ENCODE measurements at places on chromosomes 7 and 10. TPM values are rescaled to one million over a fixed set of nuclear protein-coding genes. Genes with fewer than 3 reads are reported as not detected.

DNA sequence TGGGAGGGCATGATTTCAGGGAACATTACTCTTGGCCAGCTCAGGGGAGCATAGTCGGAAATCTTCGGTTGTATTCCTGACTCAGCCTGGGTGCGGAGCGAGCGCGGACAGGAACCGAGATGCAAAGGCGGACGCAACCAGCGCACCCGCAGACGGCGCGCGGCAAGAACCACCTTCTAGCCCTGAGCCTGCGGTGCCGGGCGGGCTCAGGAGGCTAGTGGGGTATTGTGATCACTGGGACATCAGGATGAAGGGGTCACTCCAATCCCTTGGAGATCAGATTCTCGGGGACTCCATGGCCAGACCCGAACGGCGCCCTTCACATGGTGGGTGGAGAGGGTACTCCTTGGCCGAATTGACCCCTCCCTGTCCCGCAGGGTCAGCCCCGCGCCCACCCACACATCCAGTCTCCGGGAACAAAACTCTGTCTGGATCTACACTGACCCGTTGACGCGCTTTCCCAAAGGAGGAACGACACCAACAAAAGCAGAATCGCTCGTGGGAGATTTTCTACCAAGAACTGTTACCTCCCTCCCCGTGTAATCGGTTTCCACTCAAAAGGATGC is 730.5 kb downstream of the ZWINT start:
- no peak for DNase-seq

DNA sequence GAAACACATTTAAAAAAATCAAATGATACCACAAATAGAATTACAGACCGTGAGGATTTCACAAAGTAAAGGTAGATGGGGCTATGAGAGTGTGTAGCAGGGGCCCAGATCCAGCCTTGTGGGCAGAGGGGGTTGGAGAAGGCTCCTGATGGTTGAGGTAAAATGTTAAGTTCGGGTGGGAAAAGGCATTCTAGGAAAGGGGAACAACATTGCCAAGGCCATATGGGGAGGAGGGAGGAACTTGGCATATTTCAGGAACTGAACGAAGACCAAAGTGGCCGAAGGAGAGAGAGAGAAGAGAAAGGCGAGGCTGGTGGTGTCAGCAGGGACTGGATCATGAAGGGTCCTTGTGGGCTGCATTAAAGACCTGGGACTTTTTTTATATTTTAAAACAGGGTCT is 98.9 kb downstream of the CARD11 start:
- no peak for DNase-seq

GRCh38 chr7:73827567-73828106 is 3.2 kb upstream of the CLDN4 start:
- DNase-seq = peak; percentile 91

The GTF2IRD1 gene
- 12.7 TPM for total RNA-seq

DNA sequence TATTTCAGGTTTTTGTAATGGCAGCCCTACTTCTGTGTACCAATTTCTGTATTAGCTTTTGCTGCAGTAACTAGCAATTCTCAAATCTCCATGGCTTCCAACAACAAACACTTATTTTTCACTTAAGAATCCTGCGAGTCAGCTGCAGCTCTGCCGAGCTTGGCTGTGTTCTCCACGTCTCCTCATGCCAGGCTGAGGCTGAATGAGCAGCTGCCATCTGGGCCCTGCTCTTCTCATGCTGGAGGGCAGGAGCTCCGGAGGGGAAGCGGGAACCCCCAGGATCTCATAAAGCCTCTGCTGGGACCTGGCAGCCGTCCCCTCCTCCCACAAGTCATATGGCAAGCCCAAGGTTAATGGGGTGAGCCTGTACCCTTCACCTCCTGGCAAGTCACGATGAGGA is 591.1 kb downstream of the SDK1 start:
- no peak for DNase-seq

- DNase-seq = no peak
These were observed 21.5 kb upstream of the ZNF800 start for GRCh38 chr7:127413962-127414361.

DNA sequence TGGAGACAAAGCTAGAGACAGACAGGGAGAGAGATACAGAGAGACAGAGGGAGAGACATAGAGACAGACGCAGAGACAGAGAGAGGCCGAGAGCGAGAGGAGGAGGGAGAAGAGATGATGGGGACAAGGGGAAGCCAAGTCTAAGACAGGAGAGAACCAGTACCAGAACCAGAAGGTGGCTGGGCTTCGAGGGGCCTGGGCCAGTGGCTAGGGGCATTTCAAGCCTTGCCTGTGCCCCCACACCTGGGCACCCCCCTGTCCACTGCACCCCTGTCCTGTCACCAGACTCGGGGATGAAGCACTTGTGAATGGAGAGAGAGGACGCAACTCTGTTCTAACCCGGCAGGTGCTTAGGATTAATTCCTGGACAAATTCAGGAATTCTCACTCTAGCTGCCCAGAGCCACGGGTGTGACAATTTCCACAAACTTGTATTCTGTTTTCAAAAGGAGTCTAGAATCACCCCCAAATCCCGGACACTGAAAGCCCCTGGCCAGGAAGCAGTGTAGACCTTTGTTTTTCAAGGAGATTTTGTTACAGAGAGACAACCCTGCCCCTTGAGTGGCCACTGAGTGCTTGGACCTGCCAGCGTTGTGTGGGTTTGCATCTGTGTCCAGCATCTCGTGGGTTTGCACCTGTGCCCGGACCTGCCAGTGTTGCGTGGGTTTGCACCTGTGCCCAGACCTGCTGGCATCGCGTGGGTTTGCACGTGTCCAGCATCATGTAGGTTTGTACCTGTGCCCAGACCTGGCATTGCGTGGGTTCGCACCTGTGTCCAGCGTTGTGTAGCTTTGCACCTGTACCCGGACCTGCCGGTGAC is 157.3 kb downstream of the WDR37 start:
- no peak for DNase-seq

DNA sequence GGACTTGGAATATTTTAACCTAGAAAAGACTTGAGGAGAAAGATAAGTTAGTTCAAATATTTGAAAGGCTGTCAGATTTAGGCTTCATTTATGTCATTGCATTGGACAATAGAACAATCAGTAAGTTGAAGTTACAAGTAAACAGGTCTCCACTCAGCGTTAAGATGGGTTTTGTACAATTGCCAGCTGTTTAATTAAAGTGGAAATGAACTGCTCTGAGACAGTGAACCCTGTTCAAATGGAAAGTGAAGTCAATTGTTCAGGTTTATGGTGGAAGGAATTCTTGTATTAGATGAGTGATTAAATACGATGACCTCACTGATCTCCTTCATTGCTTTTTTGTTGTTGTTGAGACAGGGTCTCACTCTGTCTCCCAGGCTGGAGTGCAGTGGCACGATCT is 151.7 kb downstream of the PLXDC2 start:
- no peak for DNase-seq

The WEE2 gene
- not detected for total RNA-seq

DNA sequence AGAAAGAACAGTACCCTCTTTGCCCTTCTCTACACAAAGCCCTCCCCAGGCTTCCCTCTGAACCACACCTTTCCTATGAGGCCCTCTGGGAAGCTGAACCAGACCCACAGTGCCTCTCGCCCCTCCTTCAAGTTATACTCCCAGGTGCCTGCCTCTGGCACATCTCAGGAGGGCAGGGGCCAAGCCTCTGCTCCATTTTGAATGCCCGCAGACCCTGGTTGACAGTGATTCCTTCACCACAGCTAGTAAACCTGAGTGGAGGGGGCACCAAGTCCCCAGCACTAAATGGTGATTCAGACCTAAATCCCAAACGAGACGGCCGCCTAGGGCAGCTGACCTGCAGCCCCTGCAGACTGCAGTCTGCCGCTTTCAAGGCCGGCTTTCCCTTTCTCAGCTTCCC is 230.5 kb upstream of the ZNF32 start:
- DNase-seq = no peak

GRCh38 chr7:135774284-135774683 is 25.7 kb upstream of the FAM180A start:
- DNase-seq = peak; percentile 20

DNA sequence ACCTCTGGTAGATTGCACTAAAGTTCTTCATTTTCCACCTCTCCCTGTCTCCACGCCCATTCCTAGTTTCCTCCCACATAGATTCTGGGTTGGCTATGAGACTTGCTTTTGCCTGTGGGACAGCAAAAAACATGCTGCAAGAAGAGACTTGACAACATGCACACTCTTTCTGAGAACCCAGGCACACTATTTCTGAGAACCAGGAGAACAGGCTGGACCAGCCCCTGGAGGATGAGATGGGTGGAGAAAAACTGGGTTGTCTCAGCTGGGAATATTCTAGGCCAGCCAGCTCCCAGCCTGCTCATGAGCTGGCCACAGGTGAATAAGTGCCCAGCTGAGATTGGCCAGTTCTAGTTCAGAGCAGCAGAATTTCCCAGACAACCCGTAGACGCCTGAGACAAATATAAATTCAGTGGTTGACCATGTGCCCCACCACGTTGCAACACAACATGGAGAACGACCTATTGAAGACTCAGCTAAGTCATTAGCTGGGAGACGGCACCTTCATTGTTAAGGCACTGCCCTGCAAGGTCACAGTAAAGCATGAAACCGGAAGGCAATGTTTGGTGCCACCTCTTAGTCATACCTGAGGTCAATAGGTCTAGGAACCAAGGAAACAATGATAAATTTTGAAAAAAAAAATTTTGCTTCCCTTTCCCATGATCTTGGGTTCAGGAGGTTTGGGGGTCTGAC is 92.7 kb upstream of the AKR1E2 start:
- no peak for DNase-seq
